ENCODE measurements at places on chromosomes 7 and 10.

GRCh38 chr7:133871757-133872156 is 255.4 kb upstream of the LRGUK start:
- no peak for DNase-seq

- no peak for DNase-seq
Observed at GRCh38 chr7:83415840-83416239, 233.1 kb downstream of the SEMA3E start.

DNA sequence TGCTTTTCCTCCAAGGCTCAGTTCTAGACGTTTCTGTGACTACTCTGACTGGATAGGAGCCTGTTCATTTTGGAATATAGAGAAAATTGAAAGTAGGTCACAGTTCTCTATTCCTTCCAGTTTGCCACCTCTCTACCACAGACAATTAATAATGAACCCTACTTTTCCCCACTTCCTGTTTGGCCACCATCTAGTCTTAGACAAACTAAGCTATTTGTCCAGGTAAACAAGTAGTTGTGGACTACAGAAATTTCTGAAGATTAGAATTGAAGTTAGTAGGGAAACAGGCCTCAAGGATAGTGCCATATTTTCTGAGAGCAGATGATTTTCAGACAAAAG is 87.0 kb downstream of the AUTS2 start:
- no peak for DNase-seq

- no peak for DNase-seq
Observed at GRCh38 chr10:117632406-117632805, 89.9 kb downstream of the EMX2 start.

DNA sequence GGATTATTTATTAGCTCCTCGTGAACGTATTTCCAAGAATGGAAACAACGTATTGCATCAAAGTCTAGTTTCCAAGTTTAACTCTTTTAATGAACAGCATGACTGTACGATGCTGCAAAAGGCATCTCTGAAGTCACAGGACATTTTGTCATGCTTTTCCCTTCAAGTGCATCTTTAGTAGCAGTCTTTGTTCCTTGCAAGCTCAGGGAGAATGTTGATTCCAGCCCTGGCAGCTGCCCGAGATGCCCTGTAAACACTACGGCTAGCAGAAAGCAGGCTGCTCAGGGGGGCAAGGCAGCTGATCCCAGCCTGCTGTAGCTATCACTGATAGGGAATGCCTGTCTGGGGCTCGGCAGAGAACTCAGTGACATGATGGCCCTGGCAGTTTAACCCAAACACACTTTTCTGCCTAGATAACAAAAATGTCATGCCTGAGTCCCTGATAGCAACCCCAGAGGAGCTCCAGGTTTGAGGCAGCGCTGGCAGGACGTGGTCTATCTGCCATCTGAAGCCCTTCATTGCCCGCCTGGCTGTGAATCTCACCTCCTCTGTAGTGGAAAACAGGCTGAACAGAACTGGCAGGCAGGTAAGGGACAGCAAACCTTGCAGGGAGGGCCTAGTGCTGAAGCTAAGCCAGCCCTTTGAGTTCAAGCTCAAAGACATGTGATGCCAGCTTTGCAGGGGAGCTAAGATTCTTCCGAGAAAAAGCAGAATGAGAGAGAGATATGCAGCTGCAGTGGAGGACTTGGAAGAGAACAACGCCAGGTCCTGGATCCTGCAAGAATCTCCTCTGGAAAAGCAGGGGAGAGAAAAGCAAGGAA is 264.6 kb downstream of the SNX10 start:
- DNase-seq: no peak

- DNase-seq: no peak
Observed at GRCh38 chr10:31374146-31374696, 55.2 kb downstream of the ZEB1 start.

GRCh38 chr7:25675789-25676474 is 447.6 kb upstream of the NPVF start:
- DNase-seq: no peak

- no peak for DNase-seq
Observed at GRCh38 chr10:13402021-13402420, 53.9 kb upstream of the SEPHS1 start.

- no peak for DNase-seq
Observed at GRCh38 chr7:68246189-68246633, 1249.6 kb downstream of the TYW1 start.

DNA sequence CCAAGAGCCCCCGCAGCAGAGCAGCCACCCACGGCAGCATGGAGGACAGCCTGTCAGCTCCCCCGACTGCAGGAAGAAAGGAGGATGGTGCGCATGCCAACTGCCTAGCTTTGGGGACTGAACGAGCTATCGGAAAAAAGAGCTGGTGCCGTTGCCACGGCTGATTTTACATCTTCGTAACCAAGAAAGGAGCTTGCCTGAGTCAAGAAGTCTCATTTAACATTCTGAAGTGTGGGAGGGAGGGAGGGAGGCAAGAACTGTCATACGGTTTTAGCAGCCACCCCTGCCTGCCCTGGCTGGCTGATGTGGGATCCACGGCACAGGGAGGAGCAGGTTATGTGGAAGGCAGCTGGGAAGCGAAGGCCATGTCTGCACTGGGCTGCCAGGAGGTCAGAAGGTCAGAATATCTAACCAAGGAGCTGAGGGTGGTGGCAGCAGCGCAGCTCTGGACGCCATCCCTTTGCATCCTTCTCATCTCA is 74.7 kb upstream of the CAMK2B start:
- no peak for DNase-seq

GRCh38 chr10:103840740-103841070 is 14.7 kb downstream of the SH3PXD2A start:
- DNase-seq: no peak

DNA sequence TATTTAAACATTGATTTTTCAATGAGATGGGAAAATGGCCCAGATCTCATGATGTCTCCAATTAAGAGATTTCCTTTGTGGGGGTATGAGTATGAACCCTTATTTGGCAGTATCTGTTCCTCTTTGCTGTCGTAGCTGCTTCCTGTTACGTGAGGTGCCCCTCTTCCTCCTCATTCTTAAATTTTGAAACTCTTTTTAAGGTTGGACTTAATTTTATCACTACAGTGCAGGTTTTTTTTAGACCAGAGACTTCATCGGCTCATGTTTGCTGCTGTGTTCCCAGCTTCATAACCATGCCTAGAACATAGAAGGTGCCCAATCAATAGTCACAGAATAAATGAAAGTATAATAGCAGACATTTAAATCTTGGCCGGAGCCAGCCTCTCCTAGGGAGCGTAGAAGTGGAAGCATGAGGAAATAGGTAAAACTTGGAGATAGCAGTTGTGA is 2.4 kb downstream of the MIOS start:
- DNase-seq: no peak

GRCh38 chr10:93573051-93573909 is 6.8 kb downstream of the FFAR4 start:
- DNase-seq: no peak

GRCh38 chr10:113455947-113456346 is 96.9 kb upstream of the HABP2 start:
- DNase-seq: no peak
